Anterior cingulate cortex (tissue), 58 donors: ENCODE measurements at places on chromosomes 5 and 9.
A peak's percentile ranks its signal among the peaks of the same experiment; 100 is the strongest.

- no peak for DNase-seq
These were observed 14.9 kb upstream of the VDAC1 start for GRCh38 chr5:134019636-134020035.

- no peak for DNase-seq
These were observed 10.9 kb downstream of the MAMDC2 start for GRCh38 chr9:70054521-70054920.

DNA sequence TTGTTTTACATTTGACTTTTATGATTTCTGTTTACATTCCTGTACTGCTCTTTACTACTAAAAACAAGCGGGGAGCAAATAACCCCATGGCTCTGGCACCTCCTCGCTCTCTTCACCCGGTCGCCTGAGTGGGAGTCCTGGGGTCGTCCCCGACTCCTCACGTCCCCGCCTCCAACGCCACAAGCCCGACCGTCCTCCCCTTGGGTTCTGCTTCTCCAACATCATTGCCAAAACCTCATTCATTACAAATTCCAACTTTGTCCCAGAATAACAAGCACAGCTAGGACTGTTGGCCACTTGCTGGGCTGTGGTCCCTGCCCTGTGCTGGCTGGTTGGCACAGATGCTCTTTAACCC lies 35.1 kb downstream of the MRPL36 start:
- DNase-seq, result no peak

- no peak for DNase-seq
These were observed 10.3 kb downstream of the WWC1 start for GRCh38 chr5:168301593-168302390.

DNA sequence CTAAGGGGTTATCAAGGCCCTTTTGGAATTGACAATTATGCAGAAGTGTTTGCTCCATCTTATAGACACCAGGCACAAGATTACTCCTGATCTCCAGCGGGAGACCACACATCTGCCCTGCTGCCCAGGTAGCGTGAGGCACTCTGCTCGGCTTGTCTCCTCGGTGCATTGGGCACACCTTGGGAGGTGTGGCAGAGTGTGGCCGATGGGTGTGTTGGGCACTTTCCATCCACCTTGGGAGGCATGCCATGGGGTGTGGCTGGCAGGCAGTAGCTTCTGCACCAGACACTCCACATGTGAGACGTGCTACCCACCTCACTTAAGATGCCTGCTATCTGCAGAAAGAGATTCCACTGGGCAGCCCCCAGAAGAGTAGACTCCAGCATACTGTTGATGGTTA lies 54.1 kb downstream of the GADD45G start:
- no peak for DNase-seq

- DNase-seq, result no peak
These were observed 376.4 kb downstream of the CHSY3 start for GRCh38 chr5:130280528-130281217.

DNA sequence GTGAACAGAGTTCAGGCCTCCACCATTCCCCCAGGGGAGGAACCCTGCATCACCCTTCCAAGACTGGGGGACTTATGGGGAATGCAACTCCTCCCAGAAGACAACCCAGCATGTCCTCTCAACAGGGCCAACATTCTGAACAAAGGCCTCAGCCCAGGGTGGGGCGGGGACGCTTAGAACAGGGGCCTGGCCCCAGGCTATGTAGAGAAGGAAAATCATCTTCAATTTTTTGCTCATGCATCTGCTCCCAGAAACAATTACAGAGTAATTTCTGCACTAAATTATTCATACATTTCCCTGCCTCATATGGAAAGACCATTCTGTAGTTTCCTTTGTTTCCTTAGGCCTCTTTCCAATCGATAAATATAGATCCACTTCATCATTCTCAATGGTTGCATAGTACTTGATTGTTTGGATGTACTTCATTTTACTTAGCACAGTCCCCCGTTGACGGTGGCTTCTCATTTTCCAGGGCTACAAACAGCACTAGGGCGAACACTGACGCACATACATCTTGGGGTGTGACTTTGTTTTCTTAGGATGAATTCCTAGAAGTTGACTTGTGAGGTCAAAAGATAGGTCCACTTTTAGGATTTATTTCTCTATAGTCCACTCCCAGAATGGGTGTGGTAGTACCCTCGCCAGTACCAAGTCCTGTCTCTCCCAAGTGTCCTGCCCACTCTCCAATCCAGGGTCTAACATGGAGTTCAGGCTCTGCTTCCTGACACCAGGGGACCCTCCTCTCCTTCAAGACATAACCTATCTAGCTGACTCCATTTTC lies 27.2 kb upstream of the SMU1 start:
- no peak for DNase-seq

DNA sequence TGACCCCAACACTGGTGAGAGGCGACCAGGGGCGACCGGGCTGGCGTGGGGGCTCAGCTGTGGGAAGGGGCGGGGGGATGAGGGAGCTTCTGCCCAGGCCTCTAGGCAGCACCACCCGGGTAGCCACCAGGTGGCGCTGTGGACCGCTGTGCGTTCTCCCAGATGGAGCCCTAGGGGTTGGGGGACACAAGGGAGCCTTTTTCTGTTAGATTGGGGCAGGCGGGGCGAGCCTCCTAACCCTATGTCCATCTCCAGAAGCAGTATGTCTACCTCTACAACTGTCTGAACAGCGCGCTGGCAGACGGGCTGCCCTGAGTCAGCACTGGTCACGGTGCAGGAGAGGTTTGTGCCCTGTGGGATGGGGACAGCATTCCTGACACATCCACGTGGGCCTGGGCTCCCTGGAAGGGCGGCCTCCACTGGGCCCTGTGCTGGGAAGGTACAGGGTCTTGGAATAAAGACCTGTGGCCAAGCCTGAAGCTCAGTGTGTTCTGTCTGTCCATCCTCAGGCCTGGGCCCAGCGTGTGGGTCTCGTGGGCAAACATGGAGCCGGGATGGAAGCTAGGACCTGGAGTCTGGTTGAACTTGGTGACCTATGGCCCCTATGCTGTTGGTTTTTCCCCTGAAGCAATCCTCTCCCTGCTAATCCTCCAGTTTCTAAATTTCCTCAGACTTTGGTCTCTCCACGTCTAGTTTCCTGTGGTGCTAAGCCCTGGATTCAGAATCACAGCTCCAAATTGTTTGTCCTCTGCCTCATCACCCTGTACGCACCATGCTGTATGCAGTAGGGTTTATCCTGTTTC lies 23.1 kb upstream of the SPTLC1 start:
- DNase-seq, result no peak

DNA sequence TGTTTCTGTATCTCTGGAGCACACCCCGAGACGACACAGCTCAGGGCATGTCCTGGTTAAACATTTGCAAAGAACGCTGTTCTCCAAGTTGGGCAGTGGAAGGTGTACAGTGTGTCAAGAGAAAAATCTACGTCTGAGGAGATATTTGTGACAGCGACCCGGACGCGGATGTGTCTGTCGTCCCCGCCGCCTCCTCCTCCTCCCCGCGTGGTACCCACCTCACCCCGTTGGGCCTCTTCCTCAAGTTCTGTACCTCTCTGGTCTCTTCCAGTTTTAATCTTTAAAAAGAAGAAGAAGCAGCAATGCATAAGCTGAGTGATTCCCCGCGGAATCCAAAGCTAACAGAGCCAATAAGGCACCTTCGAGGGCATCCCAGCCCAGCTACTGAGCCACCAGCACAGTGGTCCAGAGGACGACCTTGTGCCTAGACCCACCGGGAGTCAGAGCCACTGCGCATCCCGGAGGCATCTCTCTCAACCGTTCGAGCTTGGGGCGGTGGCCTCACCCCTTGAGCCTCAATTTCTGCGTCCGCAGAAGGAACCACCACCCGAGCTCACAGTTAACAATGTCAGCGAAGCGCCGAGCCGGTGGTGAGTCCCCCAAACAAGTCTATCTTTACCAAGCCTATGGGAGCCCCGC lies 467 bp downstream of the C9orf78 start:
- peak; percentile 49 for DNase-seq

DNA sequence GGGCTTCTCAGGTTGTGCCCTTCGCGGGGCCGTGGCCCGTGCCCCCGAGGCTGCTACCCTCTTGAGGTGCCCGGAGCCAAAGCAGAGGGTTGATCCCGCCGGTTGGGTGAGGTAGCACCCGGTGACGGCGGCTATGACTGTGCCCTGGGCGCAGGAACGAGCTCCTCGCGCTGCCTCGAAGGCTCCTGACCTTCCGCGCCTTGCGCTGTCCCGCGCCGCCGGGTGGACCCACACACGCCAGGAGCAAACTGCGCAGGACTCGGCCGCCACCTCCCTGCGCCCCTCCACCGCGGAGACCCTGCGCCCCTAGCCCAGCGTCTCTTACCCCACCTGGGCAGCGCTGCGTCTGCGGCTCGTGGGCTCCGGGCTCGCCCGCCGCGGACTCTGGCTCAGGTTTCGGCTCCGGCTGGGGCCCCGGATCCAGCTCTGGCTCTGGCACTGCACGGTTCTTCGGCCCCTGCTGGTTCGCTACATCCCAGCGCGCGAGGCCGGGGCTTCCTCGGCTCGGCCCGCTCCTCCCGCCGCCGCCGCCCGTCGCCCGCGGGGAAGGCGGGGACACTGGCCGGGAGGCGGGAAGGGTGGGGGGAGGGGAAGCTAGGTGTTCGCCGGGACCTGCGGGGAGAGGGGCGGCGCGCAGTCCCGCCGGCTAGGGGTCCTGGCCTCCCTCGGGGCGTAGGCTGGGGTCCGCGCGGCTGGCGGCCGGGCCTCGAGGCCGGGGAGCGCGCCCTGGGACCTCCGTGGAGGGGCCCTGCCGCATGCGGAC lies 5.4 kb upstream of the PITX1 start:
- no peak for DNase-seq

GRCh38 chr5:72397836-72398235 lies 77.7 kb downstream of the PTCD2 start:
- no peak for DNase-seq

- no peak for DNase-seq
These were observed 685 bp downstream of the SLC24A2 start for GRCh38 chr9:19788152-19788551.

DNA sequence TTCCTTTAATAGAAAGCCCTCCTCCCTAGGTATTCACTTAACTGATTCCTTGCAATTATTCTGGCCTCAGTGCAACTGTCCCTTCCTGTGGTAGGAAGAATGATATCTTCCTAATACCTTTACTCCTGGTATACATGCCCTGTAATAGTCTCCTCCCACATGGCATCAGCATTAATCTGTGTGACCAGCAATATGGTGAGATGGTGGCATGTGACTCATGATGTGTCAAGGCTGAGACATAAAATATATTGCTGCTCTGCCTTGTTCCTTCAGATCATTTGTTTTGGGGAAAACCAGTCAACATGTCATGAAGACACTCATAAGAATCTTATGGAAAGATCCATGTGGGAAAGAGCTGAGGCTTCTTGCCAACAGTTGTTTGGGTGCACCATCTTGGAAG lies 149.1 kb upstream of the TRPM3 start:
- DNase-seq, result no peak

- DNase-seq, result no peak
These were observed 69.3 kb downstream of the MAMDC2 start for GRCh38 chr9:70112981-70113380.

- no peak for DNase-seq
These were observed 33.1 kb downstream of the MFAP3 start for GRCh38 chr5:154071799-154072413.

- no peak for DNase-seq
These were observed 30.2 kb downstream of the EFNA5 start for GRCh38 chr5:107640568-107640967.

DNA sequence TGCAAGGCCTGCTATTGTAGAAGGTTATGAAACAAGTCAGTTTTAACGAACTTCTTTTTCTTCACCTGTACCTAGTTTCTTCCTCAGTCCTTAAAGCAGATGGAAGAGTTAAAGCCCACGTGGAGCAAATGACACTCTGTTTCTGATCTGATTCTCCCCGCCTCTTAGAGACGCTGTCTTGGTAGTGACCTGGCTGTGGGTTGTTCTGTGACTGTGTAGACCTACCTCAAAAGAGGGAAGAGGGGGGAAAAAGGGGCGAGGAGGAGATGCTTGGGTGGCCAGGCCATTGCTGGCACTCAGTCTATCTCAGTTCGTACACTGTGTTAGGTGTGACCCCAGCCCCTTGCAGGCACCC lies 610 bp downstream of the GFRA3 start:
- DNase-seq, result no peak
